NCI-H1092 (cell line): ENCODE measurements at places on chromosomes 3 and 15.

- no peak for DNase-seq
Observed at GRCh38 chr3:146218880-146219866, 31.7 kb downstream of the PLSCR4 start.

- DNase-seq, result no peak
Observed at GRCh38 chr3:9507586-9508578, 45.7 kb downstream of the LHFPL4 start.

GRCh38 chr3:196537319-196537984 lies 22.3 kb upstream of the SMCO1 start:
- no peak for DNase-seq

GRCh38 chr3:184688251-184688881 lies 23.5 kb downstream of the MAGEF1 start:
- DNase-seq, result no peak

GRCh38 chr3:68239542-68239941 lies 585.1 kb upstream of the SUCLG2 start:
- no peak for DNase-seq

DNA sequence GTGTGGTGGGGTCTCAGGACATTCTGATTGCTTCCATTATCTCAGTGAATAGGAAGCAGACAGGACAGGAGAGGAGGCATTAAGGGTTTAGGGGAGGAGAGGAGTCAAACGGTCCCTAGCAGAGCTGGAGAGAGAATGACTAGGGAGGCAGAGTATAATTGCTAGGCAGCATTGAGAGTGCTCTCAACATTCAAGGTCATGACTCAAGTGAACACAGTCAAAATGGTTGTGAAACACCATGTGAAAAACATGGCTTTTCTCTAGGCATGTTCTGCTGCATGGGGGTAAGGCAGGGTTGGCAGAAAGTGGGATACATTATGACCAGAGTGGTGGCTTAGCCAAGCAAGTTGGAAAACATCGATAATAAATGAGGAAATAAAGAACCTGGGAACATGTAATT lies 19.5 kb upstream of the HRH1 start:
- no peak for DNase-seq

- DNase-seq, result no peak
Observed at GRCh38 chr3:9214185-9214584, 35.3 kb downstream of the SRGAP3 start.

DNA sequence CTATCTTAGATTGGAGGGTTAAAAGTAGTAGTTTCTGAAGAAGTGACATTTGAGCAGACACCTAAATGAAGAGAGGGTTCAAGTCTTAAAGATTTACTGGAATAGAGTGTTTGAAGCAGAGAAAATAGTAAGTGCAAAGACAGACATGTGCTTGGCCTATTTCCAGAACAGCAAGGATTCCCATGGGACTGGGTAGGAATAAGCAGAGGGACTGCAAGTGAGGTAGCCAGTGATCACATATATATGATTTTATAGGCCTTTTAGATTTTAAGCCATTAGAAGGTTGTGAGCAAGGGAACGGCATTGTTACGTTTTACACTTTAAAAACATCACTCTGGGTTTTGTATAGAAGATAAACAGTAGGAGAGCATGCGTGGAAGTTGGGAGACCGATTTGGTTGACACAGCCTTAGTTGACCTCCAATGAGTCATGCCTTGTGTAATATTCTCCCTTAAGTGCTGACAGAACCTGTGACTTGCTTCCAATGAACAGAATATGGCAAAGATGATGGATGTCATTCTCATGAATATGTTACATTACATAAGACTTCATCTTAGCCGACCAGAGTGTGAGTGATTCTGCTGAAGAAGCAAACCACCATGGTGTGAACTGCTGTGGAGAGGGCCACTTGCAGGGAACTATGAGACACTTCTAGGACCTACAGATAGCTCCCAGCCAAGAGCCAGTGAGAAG lies 37.1 kb upstream of the SLC4A7 start:
- no peak for DNase-seq

- DNase-seq, result no peak
Observed at GRCh38 chr15:89653578-89653977, 1.7 kb downstream of the KIF7 start.

GRCh38 chr3:99625643-99626416 lies 12.6 kb upstream of the COL8A1 start:
- no peak for DNase-seq

DNA sequence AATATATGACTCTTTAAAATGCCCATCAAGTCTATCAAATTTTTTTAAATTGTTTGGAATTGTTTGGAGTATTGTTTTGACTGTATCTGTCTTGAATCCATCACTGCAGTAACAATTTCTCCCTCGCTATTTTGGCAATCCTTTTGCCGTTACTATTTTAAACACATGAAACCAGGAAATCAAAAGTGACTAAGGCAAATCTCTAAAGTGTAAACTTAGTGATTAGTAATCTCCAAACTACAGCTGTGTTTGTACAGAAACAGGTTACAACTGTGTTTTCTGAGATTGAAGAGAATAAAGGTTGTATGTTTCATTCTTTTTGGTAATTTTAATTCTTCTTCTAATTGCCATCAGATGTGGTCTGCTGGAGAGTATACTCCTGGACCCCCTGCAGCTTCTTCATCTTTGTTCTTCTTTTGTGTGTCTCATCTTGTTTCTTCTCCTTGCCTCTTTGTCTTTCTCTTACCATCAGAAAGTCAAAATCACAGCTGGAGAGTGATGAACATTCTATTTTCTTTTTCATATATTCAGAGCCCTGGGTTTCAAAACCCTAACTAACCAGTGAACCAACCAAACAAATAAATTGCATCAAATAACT lies 465.4 kb downstream of the RBMS3 start:
- DNase-seq, result no peak

- no peak for DNase-seq
Observed at GRCh38 chr3:155342344-155342743, 48.9 kb upstream of the STRIT1 start.

DNA sequence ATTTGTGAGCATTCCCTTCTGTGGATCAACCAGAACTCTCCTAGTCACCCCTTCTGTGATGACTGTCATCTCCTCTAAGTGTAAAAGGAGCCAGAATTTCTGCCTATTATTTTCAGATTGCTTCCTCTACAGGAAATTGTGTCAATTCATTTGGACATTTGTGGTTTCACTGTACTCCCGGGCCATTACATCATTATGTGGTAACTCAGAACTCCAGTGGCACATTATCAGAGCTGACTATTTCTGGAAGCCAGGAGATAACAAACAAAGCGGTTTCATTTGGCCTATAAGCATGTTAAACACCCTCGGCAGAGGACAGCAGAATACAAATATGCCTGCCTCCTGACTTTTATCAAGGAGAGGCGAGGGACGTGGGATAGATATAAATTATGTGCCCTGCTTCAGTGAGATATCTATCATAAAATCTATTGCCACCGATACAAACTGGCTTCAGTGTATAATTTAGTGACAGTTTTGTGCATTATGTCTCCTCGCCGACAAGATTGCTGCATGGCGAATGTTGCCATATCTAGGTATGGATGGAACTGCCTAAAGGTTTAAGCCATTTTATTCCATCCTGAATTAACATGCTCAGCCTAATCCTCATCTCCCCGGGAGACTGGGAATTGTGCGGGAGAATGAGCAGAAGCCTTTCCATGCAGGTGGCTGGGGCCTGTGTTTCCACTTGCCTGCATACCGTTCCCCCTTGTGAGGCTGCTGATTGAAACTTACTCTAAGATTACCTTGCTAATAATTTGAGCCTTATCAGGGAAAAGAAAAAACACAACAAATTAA lies 193.4 kb upstream of the SEMA6D start:
- no peak for DNase-seq

GRCh38 chr3:49648354-49649019 lies 25.7 kb upstream of the APEH start:
- DNase-seq, result no peak

GRCh38 chr15:100941536-100941935 lies 22.4 kb downstream of the LRRK1 start:
- DNase-seq, result no peak

DNA sequence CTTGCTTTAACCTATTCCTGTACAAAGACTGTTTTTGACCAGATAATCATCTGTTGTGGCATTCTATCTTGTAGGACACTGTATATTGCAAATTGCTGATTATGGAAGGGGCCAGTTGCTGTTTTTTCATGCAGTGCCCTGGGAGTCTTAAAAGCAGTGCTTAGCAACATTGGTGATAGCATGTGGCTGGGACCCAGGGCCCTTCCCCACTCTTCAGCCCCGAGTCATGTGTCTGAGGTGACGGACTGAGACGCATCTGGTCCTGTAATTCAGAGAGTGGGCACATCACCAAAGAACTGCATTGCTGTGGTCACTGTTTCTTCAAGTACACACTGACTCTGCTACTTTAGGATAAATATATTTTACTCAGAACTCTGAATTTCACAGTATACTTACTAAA lies 63.4 kb downstream of the SNRK start:
- no peak for DNase-seq

DNA sequence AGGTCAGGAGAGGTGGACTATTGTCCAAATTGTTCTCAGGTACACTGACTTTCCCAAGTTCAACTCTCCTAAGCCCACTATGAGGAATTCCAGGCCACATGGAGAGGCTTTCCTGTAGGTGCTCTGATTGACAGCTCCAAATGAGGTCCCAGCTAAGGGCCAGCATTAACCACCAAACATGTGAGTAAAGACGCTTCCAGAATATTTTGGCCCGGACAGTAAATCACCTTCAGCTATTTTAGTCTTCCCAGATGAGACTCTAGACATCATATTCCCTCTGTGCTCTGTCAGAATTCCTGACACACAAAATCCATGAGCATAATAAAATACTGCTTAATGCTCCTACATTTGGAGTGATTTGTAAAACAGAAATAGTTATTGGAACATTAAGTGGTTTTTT lies 135.5 kb downstream of the TGFBR2 start:
- DNase-seq, result no peak

DNA sequence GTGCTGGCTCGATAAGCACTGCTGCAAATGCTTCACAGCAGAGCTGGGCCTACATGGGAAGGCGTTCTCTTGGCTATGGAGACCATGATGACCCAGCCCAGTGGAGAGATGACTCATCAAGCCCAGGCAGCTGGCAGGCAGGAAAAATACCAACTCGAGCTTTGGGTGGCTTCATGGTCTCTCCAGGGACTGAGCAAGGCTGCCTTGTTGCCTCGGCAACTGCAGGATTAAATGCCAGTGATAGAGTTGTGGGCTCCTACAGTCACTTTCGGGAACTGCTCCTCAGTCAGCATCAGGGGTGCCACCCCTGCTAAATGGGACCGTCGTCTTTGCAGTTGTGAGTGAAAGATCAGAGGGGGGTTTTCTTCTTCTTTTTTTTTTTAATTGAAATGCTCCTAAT lies 54.6 kb upstream of the MYZAP start:
- DNase-seq, result peak; percentile 62

DNA sequence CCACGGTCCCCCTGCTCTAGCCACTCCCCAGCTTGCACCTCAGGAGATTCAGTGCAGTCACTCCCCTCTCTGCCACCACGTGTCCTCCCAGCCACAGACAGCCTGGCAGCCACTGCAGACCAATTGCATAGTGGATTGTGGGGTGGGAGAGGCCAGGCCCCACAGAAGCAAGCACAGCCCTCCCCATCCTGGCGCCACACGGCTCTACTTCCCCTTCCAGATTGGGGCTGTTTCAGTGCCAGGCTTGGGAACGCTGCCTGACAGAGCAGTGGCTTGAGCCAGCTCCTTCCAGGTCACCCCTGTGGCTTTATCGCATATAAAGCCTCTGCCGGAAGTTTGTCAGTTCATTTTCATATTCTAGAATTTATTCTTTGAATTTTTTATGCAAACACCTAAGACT lies 90.7 kb downstream of the TMEM266 start:
- no peak for DNase-seq

- DNase-seq, result no peak
Observed at GRCh38 chr3:42490243-42490642, 12.2 kb upstream of the VIPR1 start.
